ENCODE measurements at places on chromosomes 1 and 21.

DNA sequence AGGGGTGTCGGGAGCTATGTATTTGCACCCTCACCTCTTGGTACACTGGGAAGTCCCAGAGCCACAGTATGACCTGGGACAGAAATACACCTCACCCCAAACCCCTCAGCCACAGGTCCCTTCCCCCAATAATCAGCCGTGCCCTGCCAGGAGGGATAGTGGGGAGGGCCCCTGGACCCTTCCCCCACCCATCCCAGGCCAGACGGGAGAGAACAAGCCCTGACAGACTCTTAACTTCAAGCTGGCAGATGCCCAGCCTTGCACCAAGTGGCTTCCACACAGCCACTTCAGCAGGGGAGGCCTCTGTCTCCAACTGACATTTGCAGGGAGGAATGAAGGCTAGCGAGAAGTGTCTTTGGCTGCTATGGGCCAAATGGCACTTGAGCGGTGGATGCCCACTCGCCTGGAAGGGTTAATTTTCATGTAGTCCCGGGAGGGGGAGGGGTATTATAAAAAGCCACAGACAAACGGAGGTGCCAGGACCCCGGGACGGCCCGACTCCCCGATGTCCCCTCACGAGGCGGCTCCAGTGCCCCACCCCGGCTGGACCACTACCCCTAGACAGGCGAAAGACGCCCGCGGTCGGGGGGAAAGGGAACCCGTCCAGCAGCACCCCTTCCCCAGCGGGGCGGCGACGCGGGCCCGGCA lies 495 bp downstream of the SYNC start:
- DNase-seq, result no peak

- no peak for DNase-seq
Observed at GRCh38 chr21:35358008-35358407, 308.9 kb upstream of the RUNX1 start.

- DNase-seq, result peak; percentile 26
Observed at GRCh38 chr21:14862794-14863720, 201.7 kb downstream of the NRIP1 start.

DNA sequence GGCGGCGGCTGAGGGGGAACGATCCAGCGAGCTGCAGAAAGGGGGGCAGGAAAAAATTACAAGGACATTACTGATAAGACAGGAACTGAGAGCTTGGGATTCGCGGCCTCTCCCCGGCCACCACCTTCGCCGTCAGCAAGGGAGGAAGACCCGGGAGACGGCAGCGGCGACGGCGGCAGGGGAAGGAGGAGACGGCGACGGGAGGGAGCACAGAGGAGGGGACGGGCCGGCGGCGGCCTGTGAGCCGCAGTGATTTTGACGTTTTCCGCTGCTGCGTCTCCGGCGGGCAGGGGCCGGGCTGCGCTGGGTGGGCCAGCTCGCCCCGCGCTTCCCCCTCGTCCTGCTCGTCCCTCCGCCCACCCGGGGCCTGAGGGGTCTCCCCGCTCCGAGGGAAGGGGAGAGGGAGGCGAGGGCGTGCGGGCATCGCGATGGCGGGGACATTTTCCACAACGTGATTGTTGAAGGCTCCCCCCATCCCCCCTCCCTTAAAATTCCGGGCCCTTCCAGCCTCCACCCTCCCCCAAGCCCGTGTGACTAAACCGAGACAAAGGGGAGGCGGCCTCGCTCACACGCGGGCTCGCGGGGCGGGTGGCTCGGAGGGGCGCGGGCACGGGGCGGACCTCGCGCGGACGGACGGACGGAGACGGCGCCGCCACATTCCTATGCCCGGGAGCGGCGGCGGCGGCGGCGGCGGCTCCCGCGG lies 407 bp downstream of the CAMSAP2 start:
- peak; percentile 74 for DNase-seq

- no peak for DNase-seq
Observed at GRCh38 chr1:183444243-183444642, 26.1 kb upstream of the NMNAT2 start.

DNA sequence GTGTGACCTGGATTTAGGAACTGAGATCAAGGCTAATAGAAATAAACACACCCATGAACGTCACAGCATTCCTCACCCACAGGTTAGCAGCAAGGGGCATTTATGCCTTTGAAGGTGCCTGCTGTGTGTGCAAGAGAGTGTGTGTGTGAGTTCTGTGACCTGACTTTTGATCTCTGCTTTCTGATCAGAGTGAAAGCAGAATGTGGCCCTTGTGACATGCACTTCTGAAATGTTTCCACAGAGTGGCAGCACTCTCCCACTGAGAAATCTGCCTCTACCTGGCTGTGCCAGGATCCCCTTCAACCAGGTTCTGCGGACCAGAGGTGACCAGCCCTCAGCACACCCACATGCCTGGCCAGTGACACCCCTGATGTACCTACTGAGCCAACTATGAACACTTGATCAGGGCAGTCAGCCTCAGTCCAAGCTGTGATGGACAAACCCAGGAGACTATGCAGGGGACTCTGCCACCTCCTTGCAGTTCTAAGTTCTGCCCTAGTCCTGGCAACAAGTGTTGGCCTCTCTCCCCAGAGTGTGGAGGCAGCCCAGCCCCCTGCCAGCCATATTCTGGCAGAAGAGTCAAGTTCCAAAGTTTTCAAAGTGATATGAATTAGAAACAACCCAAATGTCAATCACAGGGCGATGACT lies 41.0 kb downstream of the RXRG start:
- peak; percentile 48 for DNase-seq

Measured in GM12865 (cell line).